ENCODE measurements at places on chromosomes 7 and 10. TPM values are rescaled to one million over a fixed set of nuclear protein-coding genes. Genes with fewer than 3 reads are reported as not detected.

SFXN3 gene
- 3.1 TPM for total RNA-seq

- no peak overlapping the region for H3K4me3 ChIP-seq
- H3K27me3 ChIP-seq, result no peaks in the 10 kb centered on the region
- no peaks in the 10 kb centered on the region for H3K4me1 ChIP-seq
- H3K36me3 ChIP-seq, result no peaks in the 10 kb centered on the region
- DNase-seq, result no peak
- no peak overlapping the region for H3K27ac ChIP-seq
Measured at GRCh38 chr7:85356916-85357315, 170.1 kb upstream of the SEMA3D start.

- H3K36me3 ChIP-seq, result no peaks in the 10 kb centered on the region
- H3K27me3 ChIP-seq, result no peaks in the 10 kb centered on the region
- H3K4me3 ChIP-seq, result no peak overlapping the region
- DNase-seq, result no peak
Measured at GRCh38 chr7:3094701-3095445, 51.2 kb upstream of the CARD11 start.

DNA sequence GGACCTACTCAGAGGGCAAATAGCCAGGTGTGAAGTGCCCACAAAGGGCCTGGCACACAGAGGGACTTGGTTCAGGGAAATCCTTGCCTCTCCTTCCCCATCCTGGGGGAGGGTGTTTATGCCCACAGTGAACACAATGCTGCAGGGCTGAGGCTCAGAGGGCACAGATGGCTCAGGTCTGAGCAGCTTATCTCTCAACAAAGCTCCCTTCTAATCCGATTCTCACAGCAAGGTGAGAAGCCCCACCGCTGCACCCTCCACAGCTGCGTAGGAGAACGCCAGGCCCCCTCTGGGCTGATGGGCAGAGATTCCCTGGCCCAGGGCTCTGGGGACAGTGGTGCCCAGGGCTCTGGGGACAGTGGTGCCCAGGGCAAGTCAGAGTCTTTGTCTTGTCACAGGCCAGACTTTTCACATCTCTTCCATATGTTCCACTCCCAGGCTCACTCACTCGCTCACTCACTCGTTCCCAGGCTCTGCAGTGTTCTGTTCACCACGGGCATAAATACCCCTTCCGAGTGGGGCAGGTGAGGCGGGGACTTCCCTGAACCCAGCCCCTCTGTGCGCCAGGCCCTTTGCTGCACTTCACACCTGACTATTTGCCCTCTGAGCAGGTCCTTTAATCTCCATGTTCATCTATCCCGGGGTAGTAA lies 8.7 kb upstream of the CDHR1 start:
- no peak overlapping the region for H3K4me3 ChIP-seq
- no peak for DNase-seq
- no peaks in the 10 kb centered on the region for H3K4me1 ChIP-seq
- H3K27me3 ChIP-seq, result 0 out of 2 replicates have a peak, but pooled peaks cover 2% of the 10 kb centered on the region

GRCh38 chr7:155470686-155471638 lies 13.0 kb downstream of the EN2 start:
- no peaks in the 10 kb centered on the region for H3K36me3 ChIP-seq
- H3K4me3 ChIP-seq, result 0 out of 2 replicates have a peak overlapping the region, but pooled peaks have one; percentile 10
- DNase-seq, result peak; percentile 47
- H3K27me3 ChIP-seq, result peaks cover 97% of the 10 kb centered on the region
- H3K27ac ChIP-seq, result no peak overlapping the region

All from H1 (cell line).